ENCODE measurements at places on chromosomes 2 and 18.

GRCh38 chr2:162449471-162449870, 105.5 kb downstream of the GCA start:
- DNase-seq, result no peak

DNA sequence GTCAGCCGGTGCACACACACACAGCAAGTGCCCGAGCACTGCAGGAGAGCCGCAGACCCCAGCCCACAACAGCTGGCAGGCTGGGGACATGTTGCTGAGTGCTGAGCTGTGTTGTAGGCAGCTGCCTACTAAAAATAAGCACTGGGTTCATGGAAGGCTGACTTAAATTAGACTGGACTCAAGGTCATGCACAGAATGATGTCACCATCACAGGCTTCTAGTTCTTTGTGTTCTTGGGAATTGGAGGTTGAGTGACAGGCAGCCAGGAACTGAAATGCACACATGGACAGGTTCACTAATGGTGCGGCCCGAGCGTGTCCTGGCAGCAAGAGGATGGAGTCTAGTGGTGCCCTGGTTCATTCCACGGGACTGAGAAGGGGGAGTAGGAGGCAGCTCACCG, 71.3 kb downstream of the VWA3B start:
- no peak for DNase-seq

GRCh38 chr2:236236559-236237452, 27.4 kb downstream of the ASB18 start:
- DNase-seq, result no peak

DNA sequence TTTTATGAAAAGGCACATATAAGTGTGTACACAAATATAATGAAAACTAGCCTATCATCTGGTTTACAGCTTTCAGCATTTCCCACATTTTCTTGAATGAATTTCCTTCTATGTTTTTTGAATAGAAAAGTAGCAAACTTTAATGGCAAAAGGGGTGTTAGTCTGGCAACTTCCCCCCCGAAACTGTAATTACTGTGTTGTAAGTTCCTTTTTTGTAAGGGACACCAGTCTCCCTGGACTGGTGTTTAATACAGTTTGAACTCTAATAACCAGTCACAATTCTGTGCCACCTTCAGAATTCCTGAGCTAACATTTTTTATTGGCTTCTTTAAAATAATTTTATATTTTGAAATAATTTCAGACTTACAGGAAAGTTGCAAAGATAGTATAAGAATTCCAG, 94.2 kb downstream of the ACSL3 start:
- DNase-seq, result no peak

- no peak for DNase-seq
These were observed 59.3 kb downstream of the SETBP1 start for GRCh38 chr18:44740000-44740399.
